ENCODE measurements at places on chromosomes 3 and 15.

- no peak for DNase-seq
Measured at GRCh38 chr3:129341331-129342141, 62.9 kb downstream of the HMCES start.

- DNase-seq = peak; percentile 72
Measured at GRCh38 chr15:98689431-98689861, 41.1 kb downstream of the IGF1R start.

DNA sequence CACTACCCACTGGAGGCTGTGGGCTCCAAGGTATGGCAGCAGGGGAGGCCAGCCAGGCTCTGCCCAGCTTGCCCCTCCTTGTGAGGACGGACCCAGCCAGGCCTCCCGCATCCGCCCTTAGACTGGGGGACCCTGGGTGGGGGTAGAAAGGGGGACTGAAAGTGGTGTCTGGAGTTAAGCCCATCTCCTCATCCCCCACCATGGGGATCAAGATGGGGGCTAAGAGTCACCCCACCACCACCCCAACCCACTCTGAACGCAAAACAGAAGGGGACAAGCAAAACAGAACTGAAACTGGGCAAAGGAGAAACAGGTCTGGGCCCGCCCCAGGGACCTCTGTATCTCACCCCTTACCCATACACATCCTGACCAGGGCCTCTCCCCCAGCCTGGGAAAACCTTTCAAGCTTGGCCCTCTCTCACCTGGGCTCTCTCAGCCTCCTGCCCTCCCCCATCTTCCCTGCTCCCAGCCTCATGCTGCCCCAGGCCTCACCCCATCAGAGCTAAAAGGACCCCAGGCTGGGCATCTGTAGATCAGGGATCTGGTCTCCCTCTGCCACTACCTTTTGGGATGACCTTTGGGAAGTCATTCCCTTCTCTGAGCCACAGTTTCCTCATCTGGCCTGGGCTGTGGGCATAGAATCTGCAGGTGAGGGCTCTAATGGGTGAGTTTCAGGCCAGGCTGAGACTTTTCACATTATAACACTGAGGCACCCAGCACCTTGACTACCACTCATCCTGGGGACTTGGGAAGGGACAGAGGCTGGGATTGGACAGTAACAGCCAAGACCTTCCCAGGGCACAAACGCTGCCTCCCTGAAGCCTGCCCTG is 30.0 kb upstream of the CYP11A1 start:
- no peak for DNase-seq

GRCh38 chr15:45794712-45795439 is 160.0 kb downstream of the SQOR start:
- no peak for DNase-seq

- DNase-seq = peak; percentile 71
Measured at GRCh38 chr3:114152519-114153151, 26.2 kb downstream of the DRD3 start.

- no peak for DNase-seq
Measured at GRCh38 chr3:56942523-56942922, 117.9 kb upstream of the SPATA12 start.

DNA sequence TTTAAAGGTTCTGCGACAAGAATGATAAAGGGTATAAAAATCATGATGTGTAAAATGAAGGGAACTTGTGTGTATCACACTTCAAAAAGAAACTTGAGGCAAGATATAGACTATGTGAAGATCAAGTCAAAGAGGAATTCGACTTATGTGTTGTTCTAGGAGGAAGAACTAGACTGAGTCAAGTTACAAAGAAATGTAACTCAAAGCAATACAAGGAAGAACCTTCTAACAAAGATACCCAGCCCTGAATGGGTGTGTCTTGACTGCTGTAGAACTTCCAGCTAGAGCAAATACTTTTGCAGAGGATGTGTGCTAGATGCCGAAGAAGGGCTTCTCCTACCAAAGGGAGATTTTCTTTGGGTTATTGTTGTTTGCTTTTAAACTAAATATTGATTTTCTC is 2.4 kb downstream of the SLC49A4 start:
- no peak for DNase-seq

GRCh38 chr3:178465260-178466180 is 70.7 kb upstream of the KCNMB2 start:
- no peak for DNase-seq

GRCh38 chr15:53535886-53536285 is 223.6 kb downstream of the WDR72 start:
- no peak for DNase-seq

DNA sequence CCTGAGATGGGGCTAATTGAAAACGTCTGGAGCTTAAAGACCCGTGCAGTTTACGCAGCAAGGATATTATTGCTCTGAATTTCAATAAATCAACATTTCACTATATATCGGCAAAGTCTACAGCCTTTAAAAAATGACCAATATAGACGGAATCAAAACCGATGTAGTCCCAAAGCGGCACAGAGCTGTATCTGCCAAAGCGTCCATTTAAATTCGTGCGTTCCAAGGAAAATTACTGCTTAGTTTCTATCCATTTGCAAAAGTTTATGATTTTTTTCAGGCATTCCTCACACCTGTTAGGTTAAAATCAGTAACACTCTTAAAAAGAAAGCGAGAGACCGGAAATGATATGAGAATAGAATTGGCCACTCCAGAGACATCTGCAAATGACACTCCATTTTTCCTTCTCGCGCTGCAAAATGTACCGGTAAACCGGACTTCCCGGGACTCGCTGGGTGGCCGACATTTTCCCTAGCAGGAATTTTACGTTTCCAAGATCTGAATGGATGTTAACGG is 777 bp upstream of the EIF4A2 start:
- no peak for DNase-seq

DNA sequence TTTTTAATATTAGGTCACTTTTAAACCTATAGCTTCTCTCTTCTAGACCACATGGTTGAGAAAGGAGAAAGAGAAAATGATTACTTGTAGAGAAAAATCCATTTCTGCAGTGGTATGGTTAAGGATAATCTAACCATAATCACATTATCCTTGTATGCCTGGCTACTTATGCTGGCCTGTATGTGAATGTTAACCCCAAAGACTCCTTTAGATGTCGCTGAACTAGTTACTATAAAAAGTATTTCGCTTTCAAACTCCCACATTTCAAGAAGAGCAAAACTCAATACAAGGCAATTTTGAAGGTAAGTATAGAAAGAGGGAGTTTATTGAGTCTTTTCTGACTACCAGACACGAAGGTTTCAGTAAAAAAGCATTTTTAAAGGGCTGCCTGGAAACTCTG is 2.2 kb downstream of the KCTD6 start:
- no peak for DNase-seq

DNA sequence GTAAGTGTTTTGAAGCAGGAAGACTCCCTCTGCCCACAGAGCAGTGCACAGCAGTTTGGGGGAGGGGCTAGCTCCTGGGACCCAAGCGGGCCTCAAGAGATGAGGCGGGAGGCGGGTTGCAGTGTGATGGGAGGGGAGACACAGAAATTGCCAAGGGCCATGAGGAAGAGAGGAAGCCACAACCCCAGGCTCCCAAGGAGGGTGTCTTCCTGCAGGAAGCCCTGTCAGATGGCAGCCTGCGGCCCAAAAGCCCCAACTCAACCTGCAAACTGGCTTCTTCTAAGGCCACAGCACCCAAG is 7.3 kb upstream of the ISLR2 start:
- DNase-seq = no peak
